Activated CD4-positive, alpha-beta memory T cell treated with anti-CD3 and anti-CD28 coated beads, Interleukin-2, amount 10 ng/mL, durations not matched to agents 7 days and 5 days (primary cell): ENCODE measurements at places on chromosomes 3 and 15.

GRCh38 chr15:64703632-64703959, 71.8 kb downstream of the RBPMS2 start:
- DNase-seq, result no peak

DNA sequence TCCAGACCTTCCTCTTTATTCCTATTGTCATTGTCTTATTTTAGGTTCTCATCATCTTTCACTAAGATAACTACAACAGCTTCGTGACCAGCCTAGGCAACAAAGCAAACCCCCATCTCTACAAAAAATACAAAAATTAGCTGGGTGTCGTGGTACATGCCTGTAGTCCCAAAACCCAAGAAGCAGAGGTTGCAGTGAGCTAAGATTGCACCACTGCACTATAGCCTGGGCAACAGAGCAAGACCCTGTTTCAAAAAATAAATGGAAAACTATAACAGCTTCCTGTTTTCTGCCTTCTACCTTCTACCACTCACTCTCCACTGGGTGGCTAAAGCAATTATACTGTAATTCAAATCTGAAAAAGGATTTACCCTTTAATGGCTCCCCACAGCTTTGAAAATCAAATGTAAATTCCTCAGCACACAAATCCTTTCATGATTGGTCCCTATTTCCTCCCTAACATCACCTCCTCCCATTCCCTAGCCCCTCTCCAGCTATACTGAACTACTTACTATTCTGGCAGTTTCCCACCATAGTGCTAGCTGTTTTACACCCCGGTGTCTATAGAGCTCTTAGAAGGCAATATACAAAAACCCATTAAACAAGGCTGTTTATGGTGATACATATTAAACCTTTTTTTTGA, 33.4 kb downstream of the LRRFIP2 start:
- no peak for DNase-seq

DNA sequence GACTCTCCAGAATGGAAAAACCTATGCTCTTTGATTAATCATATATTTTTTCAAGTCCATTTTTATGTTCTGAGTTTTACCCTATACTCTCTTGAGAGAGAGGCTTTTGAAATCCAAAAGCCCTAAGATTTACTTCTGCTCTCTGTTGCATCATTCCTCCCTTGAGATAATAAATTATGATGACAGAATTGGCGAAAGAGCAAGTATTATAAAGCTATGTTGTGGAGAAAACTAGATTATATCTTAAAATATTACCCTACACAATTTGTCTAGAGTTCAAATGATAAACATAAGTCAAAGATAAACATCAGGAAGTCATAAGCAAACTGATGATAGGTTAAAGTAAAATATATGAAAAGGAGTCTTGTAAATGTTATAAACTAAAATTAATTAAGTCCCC, 293.4 kb upstream of the MME start:
- DNase-seq, result no peak

DNA sequence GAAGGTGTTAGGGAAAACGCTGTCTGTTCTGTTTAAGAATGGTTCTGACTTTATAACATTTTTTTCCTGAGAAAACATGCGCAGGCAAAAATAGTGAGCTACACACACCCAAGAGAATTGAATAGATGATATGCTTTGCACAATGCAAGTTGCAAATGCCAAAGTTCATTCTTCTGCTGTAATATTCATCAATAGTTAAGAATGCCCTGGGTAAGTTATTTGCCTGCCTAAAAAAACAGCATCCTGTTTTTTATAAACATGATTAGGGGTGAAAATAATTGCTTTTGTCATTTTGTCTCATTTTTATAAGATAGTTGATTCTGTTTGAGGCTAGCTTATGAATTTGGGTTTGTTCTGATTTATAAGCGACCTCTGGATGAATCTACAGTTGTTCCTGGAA, 99.4 kb downstream of the DTWD1 start:
- no peak for DNase-seq

DNA sequence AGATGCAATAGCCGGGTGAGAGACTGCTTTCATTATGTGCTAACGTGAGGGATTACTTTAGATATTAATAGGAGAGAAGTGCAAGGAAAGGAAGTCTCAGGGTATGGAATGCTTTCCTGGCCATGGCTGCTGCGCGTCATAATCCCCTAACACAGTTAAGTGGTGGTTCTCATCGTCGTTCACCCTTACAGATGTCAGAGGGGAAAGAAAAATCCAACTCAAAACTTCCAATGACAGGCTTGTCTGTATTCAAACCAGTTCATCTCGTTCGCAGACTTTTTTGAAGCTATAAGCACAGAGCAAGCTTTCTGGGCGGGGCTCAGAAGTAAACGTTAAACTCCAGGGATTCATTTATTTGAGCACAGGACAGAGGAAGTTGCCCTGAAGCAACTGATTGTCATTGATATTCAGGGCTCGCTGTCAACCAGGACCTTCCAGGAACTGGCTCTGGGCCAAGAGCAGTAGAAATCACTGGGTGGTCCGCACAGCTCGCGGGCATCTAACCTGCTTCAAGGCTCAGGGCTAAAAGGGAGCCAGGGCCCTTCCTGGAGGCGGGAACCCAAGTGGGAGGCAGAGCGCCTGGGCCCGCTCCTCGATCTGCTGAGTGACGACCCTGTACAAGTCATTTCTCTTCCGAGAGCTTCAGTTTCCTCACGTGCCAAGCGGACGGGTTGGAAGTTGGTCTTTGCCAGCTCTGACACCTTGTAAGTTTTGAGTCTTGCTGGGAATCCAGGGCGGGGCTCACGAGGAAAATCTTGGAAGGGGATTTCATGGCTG, 1.1 kb upstream of the LPP start:
- no peak for DNase-seq

DNA sequence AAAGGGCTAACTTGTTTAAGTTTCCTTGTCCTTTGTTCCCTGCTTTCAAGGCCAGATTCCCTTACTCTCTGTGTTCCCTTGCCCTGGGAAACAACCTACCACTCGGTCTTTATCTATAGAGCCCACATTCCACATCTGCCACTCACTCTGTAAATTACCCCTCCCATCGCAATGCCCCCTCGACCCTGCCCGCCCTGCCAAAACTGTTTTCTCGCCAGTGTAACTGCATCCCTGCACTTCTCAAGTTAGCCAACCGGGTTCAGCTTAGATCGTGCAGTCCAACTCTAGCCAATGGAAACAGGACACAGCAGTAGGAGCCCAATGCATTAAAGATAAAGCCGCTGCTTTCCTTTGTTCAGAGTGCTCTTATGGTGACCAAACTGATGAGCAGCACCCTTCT, 263.6 kb downstream of the TBL1XR1 start:
- DNase-seq, result no peak

DNA sequence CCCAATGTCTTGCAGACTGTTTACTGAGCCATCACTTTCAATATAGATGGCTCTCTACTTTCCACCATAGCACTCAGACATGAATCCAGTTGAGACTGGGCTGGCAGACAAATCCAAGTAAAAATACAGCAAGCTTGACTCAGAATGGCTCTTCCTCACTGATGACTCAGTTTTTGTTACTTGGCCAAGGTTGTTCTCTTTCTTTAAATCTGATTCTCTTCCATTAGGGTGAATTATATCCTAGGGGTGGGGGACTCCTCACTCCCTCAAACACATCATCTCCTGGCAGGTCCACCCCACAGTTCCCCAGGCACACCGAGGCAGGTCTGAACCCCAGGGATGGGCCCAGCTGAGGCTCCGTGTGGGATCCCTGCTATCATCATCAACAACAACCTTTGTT, 157.9 kb downstream of the MEX3B start:
- DNase-seq, result no peak

DNA sequence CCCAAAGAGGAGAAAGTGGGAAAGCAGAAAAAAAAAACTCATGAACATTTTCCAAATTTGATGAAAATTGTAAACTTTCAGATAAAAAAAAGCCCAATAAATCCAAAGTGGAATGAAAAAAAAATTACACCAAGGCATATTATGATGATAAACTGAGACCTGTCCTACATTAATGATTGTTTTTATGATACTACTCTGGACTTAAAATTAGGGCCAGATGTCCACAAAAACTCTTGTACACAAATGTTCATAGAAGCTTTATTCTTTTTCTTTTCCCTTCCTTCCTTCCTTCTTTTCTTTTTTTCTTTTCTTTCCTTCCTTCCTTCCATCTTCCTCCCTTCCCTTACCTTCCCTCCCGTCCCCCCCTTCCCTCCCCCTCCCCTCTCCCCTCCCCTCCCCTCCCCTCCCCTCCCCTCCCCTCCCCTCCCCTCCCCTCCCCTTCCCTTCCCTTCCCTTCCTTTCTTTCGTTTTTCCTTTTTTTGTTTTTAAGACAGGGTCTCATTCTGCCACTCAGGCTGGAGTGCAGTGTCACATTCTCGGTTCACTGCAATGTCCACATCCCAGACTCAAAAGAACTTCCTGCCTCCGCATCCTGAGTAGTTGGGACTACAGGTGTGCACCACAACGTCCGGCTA, 243.9 kb downstream of the MEIS2 start:
- DNase-seq, result no peak

GRCh38 chr3:149454746-149455145, 19.8 kb upstream of the TM4SF4 start:
- no peak for DNase-seq
